ENCODE measurements at places on chromosomes 5 and 9.

DNA sequence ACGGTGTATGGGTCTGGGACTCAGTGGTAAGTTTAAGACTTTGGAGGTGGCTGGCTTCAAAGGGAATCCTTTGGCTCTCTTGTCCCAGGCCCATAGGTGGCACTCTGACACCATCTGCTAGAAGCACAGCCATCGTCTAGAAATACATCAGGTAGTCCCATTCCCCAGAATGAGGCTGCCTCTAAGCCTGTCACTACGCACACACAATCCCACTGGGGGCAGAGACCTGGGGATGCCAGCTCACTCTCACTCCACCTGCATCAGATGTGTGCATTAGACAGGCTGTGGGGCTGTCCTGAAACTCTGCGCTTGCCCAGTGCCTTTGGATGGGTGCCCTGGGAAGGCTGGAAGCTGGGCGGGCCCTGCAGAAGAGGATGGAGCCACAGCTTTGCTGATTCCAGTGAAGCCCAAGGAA lies 127.5 kb upstream of the PANK3 start:
- no peak for DNase-seq

GRCh38 chr5:4941957-4942830 lies 197.9 kb upstream of the ADAMTS16 start:
- DNase-seq, result no peak

DNA sequence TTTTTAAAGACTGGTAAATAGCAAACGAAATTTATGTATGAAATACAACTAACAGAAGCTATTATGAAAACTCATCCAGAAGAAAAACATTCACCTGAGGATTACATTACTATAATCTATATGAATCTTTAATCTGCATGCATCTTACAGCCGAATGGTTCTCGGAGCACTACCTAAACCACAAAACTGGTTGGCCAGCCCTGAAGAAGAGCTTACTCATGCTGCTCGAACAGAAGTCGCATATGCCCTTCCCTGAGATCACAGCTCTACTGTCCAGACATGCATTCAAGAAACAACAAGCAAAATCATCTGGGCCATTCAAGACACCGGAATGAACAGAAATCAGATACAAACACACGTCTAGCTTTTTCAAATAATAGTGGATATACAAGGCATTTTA lies 931.0 kb upstream of the DMAC1 start:
- DNase-seq, result no peak

GRCh38 chr9:122837266-122837850 lies 9.0 kb upstream of the PDCL start:
- DNase-seq, result no peak

DNA sequence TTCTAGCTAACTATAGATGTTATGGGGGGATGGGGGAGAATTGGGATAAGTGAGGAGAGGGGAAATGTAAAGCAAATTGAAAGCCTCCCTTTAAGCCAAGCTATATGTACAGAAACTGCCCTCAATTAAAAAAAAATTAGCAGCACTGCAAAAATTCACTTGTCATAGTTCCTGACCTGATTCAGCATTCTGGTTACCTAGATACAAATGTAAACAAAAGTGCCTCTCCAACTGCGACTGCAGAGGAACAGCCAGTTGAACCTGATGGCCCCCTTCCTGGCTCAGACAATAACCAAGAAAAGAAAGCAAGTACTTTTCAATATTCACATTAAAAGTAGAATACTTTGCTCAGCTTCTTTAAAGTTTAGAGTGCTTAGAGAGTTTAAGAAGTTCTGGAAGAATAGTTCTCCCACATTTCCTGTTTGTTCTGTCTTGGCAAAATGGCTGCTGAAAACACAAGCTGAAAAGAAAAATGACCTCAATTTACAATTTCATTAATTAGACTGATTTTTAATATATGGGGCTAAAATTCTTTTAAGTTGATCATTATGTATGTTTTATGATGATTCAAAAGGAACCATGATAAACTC lies 1.5 kb downstream of the FAM81B start:
- no peak for DNase-seq

DNA sequence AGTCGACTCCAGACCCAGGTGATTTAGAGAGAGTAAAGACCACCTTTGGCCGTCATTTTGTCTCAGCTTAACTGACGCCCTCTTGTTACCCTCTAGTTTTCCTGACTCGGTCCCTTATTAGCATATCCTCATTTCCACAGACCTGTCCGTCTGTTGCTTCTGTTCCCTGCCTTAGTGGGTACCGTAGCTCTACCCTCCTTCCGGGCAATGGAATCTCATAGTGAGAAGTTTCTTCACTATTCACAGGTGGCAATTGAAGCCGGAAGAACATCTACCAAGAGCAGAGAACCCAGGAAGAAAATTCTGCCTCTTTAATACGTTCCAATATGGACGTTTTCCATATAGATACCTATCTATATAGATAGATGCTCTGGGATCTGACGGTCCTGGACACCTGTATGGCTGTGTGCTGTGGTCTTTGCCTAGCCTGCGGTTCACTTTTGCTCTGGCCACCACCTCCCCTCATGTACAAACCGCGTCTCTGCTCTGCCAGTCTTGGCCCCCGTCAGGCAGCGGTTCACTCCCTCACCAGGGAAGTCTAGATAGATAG lies 652 bp upstream of the TMEM161B start:
- no peak for DNase-seq

- DNase-seq, result no peak
These were observed 510.1 kb upstream of the ADAMTS16 start for GRCh38 chr5:4630031-4630430.
